ENCODE measurements at places on chromosomes 7 and 10.

DNA sequence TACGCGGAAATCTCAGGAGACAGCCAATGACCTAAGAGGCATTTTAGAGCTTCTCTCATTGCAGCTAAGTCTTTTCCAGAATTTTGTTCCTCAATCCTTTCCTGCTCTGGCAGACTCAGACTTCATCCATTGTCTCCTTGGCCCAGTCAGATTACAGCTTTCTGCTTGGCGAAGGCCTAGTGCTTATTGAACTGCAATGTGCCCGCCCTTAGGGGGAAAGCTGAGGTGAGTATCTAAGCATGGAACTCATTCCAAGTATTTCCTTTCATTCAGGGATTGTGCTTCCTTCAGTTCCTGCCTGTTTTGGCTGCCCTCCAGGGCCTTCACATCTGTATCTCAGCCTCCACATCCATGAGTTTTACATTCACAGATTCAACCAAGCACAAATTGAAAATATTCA, 37.5 kb downstream of the PRLHR start:
- no peak for DNase-seq

DNA sequence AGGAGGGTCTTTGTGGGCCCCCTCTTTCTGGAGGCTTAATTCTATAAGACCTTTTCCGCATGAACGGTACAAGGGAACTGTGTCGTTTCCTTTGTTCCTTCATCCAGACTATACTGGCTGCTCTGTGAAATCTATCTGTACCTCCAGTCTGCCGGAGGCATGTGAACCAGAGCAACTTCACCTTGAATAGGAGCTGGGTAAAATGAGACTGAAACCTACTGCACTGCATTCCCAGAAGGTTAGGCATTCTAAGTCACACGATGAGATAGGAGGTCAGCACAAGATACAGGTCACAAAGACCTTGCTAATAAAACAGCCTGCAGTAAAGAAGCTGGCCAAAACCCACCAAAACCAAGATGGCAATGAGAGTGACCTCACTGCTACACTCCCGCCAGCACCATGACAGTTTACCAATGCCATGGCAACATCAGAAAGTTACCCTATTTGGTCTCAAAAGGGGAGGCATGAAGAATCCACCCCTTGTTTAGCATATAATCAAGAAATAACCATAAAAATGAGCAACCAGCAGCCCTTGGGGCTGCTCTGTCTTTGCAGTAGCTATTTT, 36.8 kb upstream of the INPP5F start:
- DNase-seq = no peak

GRCh38 chr10:63021225-63021624, 111.9 kb upstream of the NRBF2 start:
- DNase-seq = no peak

- no peak for DNase-seq
These were observed 246.1 kb upstream of the PLXDC2 start for GRCh38 chr10:19570120-19570519.

DNA sequence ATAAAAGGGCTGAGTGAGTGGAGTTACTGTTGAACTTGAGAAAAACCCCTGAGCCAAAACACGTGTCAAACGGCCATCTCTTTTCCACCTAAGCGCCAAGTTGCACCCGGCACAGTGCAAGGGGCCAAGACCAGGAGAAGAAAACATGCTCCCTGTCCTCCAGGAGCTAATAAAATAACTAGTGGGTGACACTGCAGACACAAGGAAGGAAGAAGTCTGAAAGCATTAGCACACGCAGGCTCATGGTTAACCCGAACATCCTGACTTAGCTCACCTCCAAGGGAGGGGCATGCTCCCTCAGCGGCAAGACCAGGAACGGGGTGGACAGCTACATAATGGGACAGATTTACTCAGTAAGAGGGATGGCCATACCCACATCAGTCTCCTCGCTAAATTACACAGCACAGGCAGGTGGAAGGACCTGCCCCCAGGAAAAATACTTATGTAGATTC, 65.0 kb downstream of the PIP4K2A start:
- no peak for DNase-seq

GRCh38 chr10:125016611-125017202, 74.8 kb downstream of the ZRANB1 start:
- no peak for DNase-seq

DNA sequence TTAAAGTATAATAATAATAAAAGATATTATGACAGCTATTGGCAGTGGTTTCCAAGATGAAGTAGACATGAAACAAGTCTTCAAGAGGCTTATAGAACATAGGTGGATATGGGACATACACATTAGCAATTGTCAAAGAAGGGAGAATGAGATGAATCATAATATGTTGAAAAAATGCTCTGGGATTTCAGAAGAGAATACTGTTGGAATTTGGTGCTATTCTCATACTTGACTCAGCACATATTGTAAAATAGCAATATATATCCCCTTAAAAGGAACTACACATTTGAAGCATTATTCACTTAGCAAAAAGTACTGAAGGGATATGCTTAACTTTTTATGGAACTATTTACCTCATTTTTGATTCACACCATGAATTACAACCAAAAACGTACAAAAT, 577.2 kb upstream of the PCDH15 start:
- DNase-seq = no peak

Measured in amniotic stem cell (primary cell).